Activated CD4-positive, CD25-positive, alpha-beta regulatory T cell treated with anti-CD3 and anti-CD28 coated beads, Interleukin-2, amount 50 U/mL, for 16 hours (primary cell): ENCODE measurements at places on chromosomes 13 and 19.
A peak's percentile ranks its signal among the peaks of the same experiment; 100 is the strongest.

DNA sequence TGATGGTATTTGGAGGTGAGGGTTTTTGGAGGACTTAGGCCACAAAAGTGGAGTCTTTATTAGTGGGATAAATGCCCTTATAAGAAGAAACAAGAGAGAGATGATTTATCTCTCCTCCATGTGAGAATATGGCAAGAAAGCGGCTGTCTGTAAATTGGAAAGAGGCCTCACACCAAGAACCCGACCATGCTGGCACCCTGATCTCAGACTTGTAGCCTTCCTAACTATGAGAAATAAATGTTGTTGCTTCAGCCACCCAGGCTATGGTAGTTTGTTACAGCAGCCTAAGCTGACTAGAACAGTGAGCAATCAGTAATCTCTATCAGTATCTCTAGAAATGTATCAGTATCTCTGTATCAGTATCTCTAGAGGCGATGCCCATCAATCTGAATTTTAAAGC, 287.1 kb downstream of the OXGR1 start:
- DNase-seq = no peak

DNA sequence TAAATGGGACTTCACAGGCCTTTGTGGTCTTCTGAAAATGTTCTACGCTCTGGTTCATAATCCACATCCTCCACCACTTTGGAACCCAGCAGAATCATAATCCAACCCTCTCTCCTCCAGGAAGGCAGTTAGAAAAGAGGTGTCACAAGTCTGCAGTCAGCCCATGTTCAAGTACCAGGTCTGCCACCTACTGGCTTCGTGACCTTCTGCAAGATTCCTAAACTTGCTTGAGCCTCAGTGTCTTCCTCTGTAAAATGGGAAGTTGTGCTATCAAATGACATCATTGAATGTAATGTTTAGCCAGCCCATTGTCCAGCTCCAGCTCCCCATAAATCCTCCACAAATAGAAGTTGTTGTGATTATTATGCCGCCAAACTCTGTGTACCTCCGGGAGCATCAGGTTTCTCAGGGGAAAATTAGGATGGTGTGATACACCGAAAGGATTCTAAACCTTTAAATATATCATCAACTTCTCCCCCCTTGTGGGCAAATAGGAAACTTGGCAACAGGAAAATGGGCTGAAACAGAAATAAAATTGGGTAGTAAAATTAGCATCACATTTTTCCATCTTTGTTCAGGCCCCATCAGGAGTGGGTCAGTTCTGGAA, 109.7 kb downstream of the NUFIP1 start:
- DNase-seq = no peak

GRCh38 chr19:46629546-46630025, 4.7 kb upstream of the PTGIR start:
- no peak for DNase-seq

- no peak for DNase-seq
Observed at GRCh38 chr13:51396352-51396751, 56.5 kb downstream of the INTS6 start.

DNA sequence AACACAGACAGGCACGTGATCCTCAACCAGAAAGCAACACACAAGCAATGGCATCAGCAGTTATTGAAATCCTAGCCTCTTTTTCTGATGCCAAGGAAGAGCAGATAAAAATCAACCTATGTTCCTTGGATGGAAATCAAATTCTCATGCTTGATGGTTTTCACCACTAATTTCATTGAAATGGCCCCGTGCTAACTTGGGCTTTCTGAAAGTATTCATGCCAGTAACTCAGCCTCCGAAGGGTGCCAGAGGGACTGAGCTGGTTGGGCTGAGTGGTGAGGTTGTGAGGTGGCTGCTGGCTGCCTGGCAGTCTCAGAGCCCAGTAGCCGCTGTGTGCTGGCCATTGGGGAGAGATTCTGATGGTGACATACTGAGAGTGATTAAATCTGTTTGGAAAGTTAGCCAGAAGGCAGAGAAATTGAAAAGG, 309.3 kb downstream of the DCT start:
- DNase-seq = no peak

DNA sequence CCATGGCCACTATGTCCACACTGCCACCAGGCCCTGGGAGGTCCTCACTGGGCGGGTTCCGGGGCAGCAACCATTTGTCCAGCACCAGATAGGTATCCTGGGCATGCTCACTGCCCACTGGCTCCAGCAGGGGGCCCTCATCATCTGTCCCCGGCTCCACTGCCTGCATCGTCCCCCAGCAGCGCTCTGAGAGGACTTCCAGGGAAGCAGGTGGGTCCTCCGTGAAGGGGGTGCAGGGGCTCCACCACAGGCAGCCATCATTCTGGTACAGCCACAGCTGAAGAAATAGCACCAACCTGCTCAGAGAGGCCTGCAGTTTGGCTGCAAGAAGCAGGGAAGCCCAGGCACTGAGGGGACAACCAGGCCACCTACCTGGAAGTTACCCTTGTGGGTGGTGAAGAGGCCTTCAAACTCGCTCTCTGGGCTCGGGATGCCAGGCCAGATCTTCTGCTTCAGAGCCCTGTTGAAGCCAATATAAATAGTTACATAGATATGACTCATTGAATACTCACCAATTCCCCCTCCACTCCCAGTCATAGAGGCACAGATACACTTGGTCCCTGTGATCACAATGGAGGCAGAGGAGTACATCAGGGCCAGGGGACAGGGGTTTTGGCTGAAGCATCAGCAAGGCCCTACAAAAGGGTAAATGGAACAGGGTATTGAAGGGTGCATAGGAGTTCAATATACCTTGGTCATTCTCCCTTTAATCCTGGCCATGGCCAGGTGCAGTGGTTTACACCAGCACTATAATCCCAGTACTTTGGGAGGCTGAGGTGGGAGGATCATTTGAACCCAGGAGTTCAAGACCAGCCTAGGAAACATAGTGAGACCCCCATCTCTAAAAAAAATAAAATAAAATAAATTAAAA, 4.1 kb downstream of the SWSAP1 start:
- DNase-seq = no peak

DNA sequence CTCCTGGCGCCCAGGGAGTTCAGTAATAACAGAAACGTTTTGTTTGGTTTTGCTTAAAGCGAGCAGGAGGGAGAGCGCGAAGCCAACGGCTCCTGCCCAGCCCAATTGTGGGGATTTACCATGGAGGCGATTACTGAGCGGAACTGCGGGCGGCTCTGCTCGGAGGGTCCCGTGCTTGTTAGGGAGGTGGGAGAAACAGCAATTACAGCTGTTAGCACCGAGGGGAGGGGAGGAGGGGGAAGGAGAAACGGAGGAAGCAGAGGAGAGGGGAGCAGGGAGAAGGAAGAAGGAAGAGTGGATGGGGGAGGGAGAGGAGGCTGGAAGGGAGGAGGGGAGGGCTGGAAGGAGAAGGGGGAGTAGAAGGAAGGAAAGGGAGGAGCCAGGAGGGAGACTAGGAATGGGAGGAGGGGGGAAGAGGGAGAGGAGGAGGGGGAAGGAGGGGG, 7.7 kb upstream of the ONECUT3 start:
- DNase-seq = no peak

DNA sequence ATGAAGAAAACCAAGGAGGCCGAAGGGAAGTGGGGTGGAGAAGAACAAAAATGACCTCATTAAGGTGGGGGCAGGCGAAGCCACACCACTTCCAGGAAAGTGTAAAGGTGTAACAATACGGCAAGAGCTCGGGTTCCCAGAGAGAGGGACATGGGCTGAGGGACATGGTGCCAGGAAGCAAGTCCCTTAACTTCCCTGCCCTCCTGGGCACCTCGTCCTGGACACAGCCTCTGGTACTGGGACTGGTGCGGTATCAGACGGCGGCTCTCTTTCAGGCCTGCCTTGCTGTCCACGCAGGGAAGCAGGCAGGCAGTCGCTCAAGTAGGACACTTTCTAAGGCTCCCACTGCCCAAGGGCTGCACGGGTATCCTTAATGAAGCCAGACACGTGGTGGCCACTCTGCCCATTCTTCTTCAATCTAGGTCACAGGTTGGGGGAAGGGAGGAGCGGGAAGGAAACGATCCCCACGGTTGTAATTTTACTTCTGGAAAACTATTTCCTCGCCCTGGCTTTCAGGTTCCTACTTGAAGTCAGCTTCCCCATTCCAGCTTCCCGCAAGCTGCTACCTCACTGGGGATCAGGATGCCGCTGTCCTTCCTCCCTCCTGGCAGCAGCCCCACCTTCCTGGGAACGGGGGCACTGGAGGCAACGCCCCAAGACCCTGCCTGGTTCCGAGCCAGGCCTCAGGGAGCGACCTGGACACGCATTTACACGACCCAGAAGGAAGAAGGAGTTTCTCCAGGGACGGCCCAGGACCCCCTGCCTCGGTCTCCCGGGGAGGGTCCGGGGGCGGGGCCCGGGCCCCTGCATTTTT, 1.2 kb downstream of the AP3D1 start:
- DNase-seq = no peak

DNA sequence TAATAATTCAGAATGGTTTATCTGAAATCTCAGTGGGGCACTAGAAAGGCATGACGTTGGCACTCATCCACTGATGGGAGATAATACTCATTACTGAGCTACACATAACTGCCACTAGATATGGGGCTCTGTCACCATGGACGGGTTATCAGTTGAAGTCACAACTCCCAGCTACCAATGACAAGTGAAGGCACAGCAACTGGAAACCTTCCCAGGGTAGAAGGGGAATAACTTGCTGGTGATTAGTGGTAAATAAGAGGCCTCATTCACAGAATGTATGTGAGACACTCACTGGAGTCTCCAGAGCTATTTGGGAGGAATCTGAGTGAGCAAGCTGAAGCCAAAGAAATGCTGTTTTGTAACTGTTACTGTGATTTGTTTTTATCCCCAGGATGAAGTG, 249.6 kb downstream of the ENOX1 start:
- DNase-seq = no peak

GRCh38 chr19:54204767-54205468, 4.3 kb downstream of the RPS9 start:
- DNase-seq = no peak

DNA sequence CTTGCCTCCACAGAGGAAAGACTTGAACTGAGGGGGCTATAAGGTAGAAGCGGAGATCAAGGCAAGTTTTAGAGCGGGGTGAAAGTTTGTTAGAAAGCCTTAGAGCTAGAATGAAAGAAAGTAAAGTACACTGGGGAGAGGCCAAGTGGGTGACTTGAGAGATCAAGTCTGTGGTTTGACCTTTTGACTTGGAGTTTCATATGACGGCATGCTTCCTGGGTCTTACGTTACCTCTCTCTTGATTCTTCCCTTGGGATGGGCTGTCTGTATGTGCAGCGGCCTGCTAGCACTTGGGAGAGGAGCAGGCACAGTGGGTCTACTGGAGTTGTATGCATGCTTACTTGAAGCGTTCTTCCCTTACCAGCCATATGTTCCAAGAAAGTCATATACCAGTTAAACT, 1768.5 kb downstream of the PCDH9 start:
- DNase-seq = no peak

DNA sequence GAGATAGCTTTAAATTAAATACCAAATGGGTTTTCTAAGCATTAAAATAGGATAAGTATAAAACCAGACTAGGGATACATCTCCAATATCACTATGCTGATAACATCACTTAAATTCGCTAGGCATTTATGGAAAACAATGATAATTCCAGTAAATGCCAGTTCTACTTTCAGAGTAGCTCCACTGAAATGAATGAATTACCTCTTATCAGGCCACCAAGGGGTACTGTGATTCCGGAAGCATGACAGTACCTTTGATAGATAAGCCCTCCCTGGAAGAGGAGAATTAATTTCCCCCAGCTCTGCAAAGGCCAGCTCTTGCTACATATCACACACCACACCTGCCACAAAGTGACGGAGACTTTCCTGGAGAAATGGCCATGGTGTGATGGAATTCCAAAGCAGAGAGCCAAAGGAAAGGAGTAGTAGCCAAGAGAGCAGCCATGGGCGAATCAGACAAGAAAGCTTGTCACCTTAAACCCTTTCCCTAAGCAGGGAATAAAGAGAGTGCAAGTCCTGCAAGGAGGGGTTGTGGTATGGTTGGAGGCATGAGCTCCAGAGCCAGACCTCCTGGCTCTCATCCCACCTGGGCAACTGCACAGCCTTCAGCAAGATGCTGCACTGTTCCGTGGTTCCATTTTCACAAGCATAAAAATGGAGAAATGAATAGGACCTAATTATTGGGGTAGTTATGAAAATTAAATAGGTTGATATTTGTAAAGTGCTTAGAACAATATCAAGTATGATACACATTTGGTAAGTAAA, 423.1 kb downstream of the FGF14 start:
- DNase-seq = no peak

DNA sequence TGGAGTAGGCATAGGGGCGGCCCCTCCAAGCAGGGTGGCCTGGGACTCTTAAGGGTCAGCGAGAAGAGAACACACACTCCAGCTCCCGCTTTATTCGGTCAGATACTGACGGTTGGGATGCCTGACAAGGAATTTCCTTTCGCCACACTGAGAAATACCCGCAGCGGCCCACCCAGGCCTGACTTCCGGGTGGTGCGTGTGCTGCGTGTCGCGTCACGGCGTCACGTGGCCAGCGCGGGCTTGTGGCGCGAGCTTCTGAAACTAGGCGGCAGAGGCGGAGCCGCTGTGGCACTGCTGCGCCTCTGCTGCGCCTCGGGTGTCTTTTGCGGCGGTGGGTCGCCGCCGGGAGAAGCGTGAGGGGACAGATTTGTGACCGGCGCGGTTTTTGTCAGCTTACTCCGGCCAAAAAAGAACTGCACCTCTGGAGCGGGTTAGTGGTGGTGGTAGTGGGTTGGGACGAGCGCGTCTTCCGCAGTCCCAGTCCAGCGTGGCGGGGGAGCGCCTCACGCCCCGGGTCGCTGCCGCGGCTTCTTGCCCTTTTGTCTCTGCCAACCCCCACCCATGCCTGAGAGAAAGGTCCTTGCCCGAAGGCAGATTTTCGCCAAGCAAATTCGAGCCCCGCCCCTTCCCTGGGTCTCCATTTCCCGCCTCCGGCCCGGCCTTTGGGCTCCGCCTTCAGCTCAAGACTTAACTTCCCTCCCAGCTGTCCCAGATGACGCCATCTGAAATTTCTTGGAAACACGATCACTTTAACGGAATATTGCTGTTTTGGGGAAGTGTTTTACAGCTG, at the start of the genes BRCA2 and ZAR1L:
Gene BRCA2 (plus strand): TSS at position 271 of the 790 bp plus-strand sequence. CDS start 953 bp downstream, outside the sequence.
Gene ZAR1L (minus strand): TSS at position 126 of the 790 bp plus-strand sequence. CDS start 3,438 bp downstream, outside the sequence.
- peak; percentile 80 for DNase-seq

GRCh38 chr19:55005684-55006488, 32.2 kb downstream of the GP6 start:
- DNase-seq = peak; percentile 21

DNA sequence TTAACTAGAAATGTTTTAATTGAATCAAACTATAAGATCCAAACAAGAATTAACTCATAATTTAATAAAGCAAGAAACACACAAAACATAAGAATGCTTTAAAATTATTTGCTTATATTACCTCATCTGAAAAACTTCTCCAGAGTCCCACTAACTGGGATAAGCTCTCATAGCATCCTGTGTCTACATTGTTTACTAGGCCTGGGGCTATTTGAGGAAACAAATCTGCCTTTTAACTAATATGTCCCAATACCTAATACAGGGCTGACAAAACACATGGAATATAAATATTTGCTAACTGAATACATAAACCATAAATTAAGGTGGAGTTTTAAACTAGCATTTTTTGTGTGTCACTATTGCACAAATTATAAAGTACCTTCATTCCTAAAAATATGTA, 1399.8 kb upstream of the SLC10A2 start:
- DNase-seq = no peak

- no peak for DNase-seq
Observed at GRCh38 chr13:91375116-91375729, 23.2 kb upstream of the GPC5 start.
